T1000 (cell line): ENCODE measurements at places on chromosomes 7 and 10.

GRCh38 chr7:45687721-45688120 lies 113.6 kb downstream of the ADCY1 start:
- DNase-seq, result no peak

DNA sequence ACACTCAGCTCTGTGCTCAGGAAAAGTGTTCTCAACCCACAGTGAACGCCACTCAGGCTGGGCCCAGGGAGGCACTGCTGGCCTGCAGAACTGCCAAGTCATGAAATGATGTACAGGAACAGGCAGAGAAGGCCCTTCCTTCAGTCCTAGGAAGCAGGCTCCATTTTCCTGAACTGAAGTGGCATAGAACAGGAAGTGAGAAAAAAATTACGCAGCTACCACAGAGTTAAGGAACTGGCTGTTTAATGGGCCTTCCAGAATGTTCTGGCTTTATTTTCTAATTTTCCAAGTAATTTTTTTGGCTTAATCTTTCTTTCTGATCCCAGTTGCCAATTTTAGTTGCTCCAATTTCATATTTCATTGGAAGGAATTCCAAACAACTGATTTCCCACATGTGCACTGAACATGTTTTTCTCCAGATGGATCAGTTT lies 39.3 kb downstream of the LRRC18 start:
- no peak for DNase-seq

DNA sequence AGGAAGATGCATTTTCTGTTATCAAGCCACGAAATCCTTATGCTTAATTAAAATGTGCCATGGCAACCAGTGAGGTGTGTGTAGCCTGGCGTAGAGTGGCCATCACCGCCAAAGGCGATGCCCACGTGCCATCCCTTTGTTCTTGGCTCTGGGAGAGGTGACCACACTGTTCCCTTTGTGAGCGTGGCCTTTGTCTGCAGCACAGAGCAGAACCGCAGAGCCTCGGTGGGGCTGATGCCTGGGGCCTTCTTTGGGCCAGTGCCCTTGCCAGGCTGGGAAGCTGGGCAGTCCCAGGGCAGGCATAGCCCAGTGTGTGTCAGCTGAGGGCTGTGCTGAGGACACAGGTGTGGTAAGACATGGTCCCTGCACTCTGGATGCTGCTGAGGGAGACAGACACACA lies 48.3 kb downstream of the BUB3 start:
- DNase-seq, result no peak

GRCh38 chr7:12757443-12757842 lies 70.0 kb downstream of the ARL4A start:
- DNase-seq, result no peak

- DNase-seq, result no peak
Measured at GRCh38 chr7:158508802-158509385, 78.7 kb downstream of the PTPRN2 start.

- DNase-seq, result no peak
Measured at GRCh38 chr10:62772186-62772974, 32.1 kb upstream of the ADO start.

DNA sequence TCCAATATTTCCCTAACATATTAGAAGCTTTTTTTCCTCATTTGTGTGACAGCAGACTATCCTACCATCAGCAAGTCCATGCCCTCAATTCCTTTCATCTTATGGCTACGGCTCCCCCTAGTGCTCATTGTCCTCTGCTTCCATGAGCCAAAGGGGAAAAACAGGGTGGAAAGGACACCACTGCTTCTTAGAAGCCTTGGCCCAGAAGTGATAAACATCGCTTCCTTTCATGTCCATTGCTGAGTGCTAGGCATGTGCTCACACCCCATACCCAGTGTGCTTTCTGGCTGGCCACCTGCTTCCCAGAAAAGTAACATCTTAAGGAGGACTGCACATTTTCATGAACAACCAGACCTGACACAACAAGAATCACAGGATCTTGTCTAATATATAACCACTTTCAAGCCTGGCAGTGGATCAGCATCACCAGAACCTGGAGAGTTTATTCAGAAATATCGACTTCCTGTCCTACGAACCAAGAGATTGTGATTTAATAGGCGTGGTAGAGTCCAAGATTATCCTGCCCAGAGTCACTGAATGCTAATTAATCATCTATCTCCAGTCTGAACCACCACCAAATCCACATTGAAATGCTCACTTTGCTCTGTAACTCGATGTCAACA lies 650.5 kb upstream of the SORCS1 start:
- DNase-seq, result peak; percentile 28

- peak; percentile 62 for DNase-seq
Measured at GRCh38 chr7:873367-874002, 2.9 kb upstream of the GET4 start.

DNA sequence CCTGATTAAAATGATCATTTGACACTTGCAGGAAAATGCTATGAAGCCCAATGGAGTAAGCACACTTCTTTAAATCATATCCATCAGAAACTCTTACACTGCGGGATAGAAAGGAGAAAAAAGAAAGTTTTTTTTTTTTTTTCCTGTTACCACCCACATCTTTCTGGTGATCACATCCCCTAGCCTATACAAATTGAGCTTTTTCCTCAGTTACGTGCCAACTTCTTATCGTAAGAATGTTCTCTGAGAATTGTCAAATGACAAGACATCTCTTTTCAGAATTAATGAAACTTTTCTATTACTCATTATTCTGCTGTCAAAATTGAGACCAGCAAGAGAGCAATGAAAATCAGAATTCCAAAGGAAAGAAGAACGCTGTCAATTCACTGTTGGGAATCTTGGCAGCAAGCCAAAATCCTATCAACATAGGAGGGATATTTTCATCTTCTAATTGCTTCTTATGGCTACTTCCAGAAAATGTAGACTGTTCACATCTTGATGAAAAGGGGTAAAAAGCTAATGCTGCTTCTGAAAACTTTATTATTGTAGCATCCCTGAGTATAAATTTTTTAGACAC lies 179.5 kb downstream of the ADAM12 start:
- DNase-seq, result no peak

GRCh38 chr7:42350801-42351200 lies 113.8 kb upstream of the GLI3 start:
- peak; percentile 32 for DNase-seq

DNA sequence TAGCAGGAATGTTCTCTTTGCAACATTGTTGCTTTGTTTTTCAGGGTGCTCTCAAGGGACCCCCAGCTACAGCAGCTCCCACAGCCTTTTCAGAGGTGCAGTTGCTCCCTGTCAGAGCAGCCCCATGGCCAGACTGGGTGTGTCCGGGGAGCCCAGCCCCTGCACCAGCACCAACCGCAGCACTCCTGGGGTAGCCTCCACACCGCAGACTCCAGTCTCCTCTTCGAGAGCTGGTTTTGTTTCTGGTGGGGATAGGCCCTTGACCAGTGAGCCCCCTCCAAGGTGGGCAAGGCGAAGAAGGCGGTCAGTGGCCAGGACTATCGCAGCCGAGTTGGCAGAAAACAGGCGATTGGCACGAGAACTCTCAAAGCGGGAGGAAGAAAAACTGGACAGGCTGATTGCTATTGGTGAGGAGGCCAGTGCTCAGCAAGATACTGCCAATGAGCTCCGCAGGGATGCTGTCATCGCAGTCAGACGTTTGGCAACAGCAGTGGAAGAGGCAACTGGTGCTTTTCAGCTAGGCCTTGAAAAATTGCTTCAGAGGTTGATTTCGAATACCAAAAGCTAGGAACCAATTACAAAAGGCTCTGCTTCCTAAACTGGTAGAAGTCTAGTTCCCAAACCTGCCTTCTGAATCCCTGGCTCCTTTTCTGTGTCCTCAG lies 5.4 kb downstream of the HSPA14 start:
- DNase-seq, result no peak

DNA sequence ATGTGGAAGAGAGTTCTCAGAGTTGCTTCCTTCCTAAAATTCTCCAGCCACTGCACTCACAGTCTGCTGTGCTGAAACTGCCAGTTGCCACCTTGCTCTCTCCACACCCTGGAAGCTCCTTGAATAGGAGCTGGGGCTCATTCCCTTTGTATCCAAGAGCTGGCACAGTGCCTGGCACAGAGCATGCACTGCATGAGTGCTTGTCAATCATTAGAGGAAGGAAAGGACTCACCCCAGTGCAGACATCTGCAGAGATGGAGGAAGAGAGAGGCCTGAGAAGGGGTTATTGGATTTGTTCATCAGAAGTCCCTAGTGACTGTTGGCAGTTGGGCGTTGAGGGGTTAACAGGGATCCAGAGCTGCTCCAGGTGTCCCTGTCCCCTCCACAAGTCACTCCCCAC lies 41.7 kb upstream of the DUSP5 start:
- no peak for DNase-seq

DNA sequence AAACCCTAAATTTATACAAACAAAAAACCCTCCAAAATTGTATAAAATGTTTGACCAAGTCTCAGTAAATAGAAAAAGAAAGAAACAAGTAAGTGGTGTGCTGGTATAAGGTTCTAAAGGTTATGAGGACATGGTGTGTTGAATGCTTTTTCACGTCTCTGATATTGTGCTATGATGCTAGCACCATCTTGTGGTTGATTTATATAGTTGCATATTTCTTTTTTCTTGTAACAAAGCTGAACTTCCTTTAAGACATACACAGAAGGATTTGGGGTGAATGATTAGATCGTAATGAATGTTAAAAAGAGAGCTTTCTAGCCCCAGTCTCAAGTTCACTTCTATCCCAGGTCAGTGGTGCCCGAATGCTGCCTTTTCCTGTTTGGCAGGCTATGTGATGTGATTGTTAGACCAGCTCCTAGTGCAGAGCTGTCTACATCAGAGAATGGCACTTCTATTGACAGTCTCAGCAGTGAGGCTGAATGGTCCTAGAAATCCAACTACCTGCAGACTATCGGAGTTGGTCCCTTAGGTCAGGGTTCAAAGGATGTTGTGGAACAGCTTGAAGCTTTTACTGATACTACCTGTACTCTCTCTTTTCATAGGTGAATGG lies 25.0 kb downstream of the VTI1A start:
- DNase-seq, result no peak

- DNase-seq, result no peak
Measured at GRCh38 chr10:93856349-93857145, 37.2 kb upstream of the SLC35G1 start.

DNA sequence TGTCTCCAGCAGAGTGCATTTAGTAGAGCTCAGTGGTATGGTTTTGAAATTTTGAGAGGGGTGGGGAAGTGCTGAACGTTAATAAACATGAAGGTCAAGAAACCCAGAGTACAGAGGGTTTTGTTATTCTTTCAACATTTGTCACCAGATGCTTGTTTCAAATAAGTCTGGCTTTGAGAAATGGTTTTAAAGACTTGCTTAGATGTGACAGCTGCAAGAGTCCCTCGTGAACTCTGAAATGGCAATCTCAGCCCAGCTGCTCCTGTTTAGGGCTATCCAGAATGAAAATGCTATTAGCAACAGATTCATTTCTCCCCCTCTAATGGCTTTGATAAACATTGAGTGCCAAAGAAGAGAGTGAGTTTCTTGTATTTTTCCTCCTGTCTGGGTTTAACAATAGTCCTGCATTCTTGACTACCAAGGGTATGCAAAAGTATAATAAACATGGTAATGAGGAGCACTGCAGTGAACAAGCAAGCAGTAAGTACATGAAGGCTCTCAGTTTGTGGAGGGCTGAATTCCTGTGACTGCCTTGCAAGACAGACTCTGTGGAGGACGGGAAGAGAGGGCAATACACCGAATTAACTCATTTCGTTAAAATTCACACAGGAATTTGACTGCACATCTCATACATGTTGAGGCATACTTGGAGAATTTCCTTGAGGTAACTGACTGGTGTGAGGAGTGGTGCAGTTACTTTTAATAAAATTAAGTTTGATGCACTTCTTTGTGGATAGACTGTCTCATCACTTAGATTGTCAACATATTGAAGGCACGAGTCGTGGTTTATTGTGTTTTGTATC lies 490.9 kb downstream of the REEP3 start:
- DNase-seq, result no peak

DNA sequence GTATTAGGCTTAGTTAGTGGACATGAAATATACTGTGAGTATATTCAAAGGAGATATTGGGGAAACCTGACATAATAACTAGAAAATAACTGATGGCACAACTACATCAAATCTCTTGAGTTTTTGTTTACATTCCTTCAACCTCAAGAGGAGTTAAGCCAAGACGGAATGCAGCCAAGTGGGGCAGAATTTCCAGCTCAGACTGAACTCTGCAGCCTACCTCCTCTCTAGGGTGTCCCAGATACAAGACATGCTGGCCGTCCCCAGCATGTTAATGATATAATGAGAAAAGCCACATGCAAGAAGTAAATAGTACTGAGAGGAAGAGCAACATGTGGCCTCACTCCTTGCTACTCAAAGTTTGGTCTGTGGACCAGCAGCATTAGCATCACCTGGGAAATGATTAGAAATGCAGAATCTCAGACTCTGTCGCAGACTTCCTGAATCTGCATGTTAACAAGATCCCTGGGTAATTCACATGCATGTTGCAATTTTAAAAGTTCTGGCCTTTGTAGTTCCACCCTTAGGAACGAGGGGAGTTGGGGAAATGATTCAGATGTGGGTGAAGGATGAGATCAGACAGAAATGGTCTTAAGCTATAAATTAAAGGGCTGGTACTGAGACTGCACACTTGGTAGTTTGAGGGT lies 118.4 kb upstream of the CACUL1 start:
- peak; percentile 46 for DNase-seq

- no peak for DNase-seq
Measured at GRCh38 chr10:31130406-31130805, 98.7 kb upstream of the ZNF438 start.

- DNase-seq, result no peak
Measured at GRCh38 chr7:95126053-95126709, 198.2 kb downstream of the PON1 start.

DNA sequence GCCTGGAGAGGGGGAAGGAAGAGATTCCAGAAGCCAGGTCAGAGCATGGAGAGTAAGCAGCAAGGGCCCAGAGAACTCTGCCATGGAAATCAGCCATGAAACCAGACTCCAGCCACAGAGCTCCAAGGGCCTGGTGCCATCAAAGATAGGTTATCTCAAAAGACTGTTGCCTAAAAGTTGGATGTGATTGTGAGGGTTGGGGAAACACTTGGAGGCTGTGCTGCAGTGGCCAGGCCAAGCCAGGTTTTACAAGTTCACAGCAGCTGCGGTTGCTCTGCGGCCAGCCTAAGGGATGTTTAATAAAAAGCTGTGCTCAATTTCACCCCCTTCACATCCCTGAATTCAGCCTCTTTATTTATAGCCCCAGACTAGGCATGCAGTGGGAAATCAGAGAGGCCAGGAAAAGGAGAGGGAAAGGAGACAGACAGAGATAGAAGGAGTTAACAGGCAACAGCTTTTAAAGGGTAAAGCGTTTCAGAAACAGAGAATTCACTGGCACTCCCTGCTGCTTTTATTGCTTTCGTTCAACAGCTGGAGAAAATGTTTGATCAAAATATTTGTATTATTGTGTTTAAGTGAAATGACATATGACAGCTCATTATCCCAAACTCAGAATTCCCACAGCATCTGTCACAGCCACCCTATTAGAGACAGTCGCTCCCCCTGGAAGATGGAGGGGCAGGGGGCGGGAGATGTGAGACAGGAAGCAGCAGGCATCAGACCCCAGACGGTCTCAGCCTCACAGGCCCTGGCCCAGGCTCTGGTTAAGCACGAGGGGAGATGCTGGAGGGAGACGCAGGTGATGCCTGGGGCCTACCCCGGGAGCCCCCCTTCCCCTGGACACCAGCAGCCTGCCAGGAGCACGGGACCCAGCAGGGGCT lies 140.1 kb downstream of the GLI3 start:
- DNase-seq, result no peak
